ENCODE measurements at places on chromosomes 5 and 9.

DNA sequence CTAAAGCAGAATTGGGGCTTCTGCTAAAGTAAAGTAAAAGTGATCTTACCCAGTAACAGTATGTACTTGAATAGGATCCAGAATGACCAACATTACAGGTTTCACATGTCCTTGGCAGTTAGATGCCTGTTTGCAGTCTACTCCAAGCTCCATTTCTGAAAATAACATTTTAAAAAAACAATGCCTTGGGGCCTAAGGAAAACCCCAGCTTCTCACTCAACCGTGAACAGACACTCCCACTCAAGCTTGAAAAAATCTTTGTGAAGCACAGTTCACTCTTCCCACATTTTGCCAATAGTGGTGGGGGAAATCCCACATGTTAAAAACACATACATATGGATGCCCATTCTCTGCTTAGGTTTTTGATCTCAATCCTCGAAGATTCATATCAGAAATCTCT lies 304.1 kb downstream of the ARRDC3 start:
- DNase-seq: no peak

DNA sequence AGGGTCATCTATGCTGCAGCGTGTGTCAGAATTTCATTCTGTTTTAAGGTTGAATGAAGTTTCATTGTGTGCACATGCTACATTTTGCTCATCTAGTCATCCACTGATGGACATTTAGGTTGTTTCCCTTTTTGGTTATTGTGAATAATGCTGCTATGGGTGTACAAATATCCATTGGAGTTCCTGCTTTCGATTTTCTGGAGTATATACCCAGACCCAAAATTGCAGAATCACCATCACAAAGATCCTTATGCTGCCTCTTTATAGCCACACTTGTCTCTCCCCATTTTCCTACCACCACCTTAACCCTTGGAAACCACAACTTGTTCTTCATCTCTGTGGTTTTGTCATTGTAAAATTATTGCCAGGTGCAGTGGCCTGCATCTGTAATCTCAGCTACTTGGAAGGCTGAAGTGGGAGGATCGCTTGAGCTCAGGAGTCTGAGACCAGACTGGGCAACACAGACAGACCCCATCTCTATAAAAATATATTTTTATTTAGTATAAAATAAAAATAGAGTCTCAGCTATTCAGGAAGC lies 166.2 kb downstream of the HSD17B3 start:
- no peak for DNase-seq

DNA sequence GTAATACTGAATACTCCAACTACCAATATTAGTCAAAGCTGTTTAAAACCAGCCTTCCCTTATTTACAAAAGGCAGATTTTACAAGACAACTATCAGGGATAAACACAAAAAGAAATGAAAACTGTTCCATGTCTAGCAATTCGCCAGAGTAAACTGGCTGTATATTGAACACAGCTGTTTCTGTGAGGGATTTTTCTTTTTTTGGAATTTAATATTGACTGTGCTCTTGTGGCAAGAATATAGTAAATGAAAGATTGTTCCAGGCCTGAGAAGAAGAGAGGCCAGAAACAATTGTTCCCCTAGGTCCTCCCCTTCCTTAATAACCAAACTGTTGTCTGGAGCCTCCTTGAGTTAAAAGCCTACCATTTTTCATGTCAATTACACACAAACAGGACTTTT lies 188.6 kb downstream of the PDE4D start:
- DNase-seq: no peak

GRCh38 chr9:133487331-133487725 lies 8.4 kb upstream of the SLC2A6 start:
- no peak for DNase-seq

DNA sequence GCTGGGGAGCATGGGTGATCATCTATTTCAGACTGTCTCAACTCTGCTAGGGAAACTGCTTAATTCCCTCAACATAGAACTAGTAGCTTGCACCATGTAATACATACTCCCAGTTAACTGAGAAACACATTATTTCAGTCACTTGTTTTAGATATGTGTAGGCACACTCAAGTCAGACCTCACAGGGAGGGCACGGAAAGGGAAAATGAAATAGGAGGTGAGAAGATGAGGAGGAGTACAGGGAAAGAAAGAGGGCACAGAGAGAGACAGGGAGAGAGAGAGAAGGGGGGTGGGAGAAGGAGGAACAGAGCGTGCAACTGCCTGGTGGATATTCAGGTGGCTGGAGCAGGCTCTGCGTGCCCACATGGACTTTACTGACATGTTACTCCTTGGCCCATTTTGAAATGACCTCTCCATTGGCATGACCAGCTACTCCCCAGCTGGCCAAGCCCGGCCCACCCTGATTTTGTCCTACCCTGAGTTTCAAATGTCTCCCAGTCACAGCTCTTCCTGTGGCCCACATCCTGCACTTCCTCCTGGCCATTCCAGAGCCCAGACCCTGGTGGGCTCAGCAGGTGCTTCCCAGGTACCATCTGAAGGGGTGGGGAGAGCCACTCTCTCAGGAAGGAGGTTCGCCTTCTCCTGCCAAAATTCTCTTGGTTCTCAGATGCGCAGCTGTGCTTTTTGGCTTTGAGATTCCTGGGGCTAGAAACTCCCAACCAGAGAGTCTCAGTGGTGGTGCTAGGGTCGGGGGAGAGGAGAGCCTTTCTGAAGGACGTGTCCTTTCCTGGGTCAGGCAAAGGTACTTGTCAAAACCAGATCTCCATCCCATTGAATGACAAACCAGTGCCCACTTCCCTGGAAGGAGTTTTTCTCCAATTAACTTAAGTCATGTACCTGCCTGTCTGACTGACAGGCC lies 229.4 kb downstream of the FSTL4 start:
- DNase-seq: no peak

DNA sequence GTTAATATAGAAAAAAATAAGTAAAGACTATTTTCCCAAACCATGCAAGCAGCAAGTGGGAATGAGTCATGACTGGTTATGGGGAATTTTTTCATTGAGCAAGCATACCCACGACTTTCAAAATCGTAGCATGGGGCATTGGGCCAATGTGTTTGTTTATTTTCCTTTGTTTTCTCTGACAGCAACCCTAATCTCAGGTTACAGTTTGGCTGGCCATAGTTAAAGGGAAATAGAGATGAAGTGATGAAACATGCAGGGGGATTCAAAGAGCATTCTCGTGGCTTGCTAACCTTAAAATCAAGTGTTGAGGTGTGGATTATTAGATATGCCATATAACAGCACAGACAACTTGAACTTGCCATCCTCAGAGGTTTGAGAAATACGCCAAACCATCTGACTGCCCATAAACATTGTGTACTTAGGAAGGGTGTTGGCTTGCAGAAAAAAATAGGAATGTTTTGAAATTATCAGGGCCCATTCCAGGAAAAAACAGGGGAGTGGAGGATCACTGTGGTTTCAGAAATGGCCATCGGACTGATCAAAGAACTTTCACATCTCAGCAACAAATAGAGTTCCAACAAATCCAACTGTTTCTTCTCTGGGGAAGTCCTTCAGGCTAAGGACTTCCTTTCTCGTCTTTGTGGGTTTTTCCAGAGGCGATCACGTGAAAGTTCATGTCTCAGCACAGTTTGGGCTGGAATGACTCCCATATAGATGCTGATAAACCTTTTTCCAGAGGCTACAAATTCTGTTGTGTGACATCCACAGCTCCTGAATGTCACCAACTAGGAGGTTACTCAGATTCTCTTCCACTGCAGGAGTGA lies 259.1 kb downstream of the SYK start:
- peak; percentile 91 for DNase-seq

- DNase-seq: no peak
Measured at GRCh38 chr5:143066556-143067281, 296.5 kb downstream of the ARHGAP26 start.

DNA sequence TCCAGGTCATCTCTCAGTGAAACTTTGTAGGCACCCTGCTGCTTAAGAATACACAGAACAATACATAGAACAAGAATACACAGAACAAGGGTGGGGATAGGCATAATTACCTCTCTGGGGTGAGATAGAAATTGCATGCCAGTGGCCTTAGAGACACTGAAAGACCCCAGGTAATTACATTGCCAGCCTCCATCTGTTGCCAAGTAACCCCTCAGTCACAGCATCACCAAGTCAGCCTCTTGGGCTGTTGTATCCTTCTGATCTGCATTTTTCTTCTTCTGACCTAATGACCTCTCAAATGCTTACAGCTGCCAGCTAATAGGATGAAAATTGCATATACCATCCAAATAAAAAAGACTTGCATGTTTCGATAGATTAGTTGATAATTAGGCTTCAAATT lies 167.7 kb downstream of the GRIA1 start:
- DNase-seq: no peak

DNA sequence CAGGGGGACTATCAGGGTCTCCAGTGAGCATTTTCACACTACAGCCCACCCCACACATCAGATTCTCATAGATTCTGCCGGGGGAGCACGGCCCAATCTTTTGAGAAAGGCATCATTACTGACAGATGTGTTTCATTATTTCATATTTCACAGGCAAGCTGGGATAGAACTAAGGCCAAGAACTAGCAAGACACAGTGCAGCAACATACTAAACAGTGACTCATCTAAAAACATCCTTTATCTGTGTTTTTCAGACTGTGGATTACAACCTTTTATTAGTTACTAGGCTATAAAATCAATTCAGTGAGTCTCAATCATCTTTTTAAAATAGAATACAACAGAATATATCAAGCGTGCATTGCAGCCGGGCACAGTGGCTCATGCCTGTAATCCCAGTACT lies 59.8 kb downstream of the CPLANE1 start:
- no peak for DNase-seq

- DNase-seq: no peak
Measured at GRCh38 chr9:136075881-136076678, 19.0 kb downstream of the NACC2 start.

- DNase-seq: no peak
Measured at GRCh38 chr5:42648915-42649314, 107.7 kb upstream of the CCDC152 start.

DNA sequence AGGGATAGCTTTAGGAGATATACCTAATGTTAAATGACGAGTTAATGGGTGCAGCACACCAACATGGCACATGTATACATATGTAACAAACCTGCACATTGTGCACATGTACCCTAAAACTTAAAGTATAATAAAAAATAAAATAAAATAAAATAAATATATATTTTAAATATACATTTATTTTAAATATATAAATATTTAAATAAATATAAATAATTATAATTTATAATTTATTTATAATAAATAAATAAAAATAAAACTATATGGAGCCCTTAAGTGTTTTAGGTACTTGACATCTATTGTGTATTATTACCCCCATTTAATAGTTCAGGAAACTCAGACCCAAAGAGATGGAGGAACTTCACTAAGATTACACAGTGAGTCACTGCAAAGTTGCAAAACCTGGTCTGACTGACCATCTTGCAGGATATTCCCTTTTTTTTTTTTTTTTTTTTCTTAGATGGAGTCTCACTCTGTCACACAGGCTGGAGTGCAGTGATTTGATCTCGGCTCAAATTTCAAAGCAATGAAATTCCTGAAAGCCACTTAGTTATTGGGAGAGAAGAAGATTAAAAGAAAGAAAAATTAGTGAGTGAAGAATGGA lies 5.8 kb upstream of the C5orf52 start:
- peak; percentile 31 for DNase-seq

GRCh38 chr5:997711-998110 lies 10.9 kb upstream of the NKD2 start:
- no peak for DNase-seq

DNA sequence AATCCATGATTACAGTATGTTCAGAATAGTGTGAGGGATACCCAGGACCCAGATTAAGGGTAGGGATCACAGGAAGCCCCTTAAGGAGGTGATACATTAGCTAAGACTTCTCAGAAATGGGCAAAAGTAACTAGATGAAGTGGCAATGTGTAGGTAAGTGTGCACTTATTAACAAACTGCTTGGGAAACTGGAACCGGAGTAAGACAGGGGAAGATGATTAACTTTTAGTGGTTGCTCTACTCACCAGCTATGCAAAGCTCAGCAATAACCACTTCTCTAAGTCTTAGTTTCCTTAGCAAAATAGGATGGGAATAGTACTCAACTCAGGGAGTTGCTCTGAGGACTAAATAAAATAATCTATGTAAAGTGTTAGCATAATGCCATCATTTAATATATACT lies 182.2 kb downstream of the MCTP1 start:
- no peak for DNase-seq

DNA sequence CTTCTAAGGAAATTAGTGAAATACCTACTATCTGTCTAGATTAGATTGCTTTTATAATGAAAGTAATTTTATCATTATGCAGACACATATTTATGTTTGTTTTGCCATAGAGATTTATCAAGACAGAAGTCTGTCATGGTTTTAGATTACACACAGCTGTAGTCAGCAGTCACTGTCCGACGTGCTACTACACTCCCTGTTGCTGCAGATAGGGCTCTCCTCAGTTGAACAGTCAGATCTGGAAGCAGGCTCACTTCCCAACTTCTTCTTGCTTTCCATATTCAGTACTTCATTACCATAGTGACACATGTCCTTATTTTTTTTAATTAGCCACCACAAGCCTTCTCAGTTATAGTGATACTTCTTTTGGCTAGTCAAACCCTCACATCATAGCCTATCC lies 329.9 kb upstream of the ITGA1 start:
- DNase-seq: no peak

- DNase-seq: no peak
Measured at GRCh38 chr5:62059960-62060359, 246.0 kb upstream of the KIF2A start.

DNA sequence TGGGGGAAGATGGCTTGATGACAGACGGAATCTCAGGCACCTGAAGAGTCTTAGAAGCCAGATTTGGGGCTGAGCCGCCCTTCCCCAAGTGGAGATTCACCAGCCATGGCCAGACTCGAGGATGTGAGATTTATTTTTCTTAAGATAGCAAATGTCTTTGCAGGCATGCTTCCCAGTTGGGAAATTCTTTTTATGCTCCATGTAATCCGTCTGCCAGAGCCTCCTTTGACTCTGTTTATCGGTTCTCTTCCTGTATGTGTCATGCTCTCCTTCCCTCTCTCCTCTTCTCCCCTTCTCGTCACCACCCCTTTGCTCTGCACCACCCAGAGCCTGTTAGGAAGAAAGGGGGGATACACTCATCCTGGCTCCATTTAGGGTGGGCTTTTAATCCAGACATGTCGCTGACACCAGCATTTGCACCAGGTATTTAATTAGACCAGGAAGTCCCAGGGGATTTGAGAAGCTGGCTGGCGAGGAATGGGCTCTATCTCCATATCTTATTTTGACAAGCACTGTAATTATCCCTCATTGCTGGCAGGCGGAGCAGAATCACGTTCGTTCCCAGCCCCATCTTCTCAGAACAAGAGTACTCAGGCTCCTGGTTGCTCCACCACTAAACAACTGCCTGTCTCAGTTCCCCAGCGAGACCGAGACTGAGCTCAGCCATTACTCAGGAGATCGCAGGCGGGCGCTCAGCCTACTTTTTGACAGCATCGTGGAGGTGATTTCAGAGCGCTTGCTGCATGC lies 50.9 kb downstream of the KCNIP1 start:
- DNase-seq: no peak

GRCh38 chr9:114284316-114285060 lies 38.4 kb upstream of the ORM1 start:
- no peak for DNase-seq
